ENCODE measurements at places on chromosomes 1 and 21.

GRCh38 chr1:222852326-222852725, 37.5 kb downstream of the DISP1 start:
- no peak overlapping the region for H3K4me3 ChIP-seq
- no peaks in the 10 kb centered on the region for H3K4me1 ChIP-seq
- peaks cover 25% of the 10 kb centered on the region for H3K36me3 ChIP-seq
- no peaks in the 10 kb centered on the region for H3K27me3 ChIP-seq

- H3K27ac ChIP-seq: peak overlapping the region; percentile 88
- no peak for DNase-seq
- H3K4me3 ChIP-seq: no peak overlapping the region
- no peaks in the 10 kb centered on the region for H3K27me3 ChIP-seq
- H3K36me3 ChIP-seq: no peaks in the 10 kb centered on the region
Observed at GRCh38 chr1:31954607-31955283, 16.6 kb upstream of the PTP4A2 start.

GRCh38 chr1:86821956-86822355, 92.0 kb downstream of the SELENOF start:
- no peak overlapping the region for H3K27ac ChIP-seq
- no peak overlapping the region for H3K4me3 ChIP-seq
- H3K27me3 ChIP-seq: no peaks in the 10 kb centered on the region
- peaks cover 4% of the 10 kb centered on the region for H3K4me1 ChIP-seq

DNA sequence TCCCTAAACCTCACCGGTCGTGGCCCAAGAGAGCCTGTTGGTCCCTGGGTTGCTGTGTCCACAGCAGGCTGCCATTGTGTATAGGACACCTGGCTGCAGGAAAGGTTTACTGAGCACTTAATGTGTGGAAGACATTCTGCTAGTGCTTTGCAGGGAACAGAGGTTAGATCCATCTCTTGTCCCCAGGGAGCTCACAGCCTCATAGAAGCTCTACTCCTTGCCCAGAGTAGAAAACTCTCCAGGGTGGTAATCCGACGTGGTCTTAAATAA, 16.9 kb upstream of the ALPL start:
- peaks cover 13% of the 10 kb centered on the region for H3K4me1 ChIP-seq
- H3K4me3 ChIP-seq: no peak overlapping the region
- H3K27ac ChIP-seq: no peak overlapping the region
- peaks cover 8% of the 10 kb centered on the region for H3K27me3 ChIP-seq
- no peaks in the 10 kb centered on the region for H3K36me3 ChIP-seq

DNA sequence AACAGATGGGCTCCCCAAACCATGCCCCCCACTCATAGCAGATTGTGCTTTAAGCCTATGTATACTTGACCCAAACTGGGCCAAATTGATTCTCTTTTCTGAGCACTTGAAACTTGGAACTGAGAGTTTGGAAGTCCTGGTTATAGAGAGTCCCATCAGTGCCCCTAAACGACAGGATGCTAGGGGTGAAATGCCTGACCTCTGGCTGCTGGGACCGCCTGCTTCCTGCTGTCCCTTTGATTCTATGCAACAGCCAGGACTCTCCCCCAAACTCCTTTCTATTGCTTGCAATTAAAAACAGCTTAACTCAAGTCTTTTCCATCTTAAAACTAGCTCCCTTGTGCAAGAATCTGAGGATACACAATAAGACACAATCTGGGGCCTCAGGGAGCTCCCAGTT, 4.7 kb downstream of the C1orf210 start:
- H3K27ac ChIP-seq: no peak overlapping the region
- H3K27me3 ChIP-seq: peaks cover 8% of the 10 kb centered on the region
- no peak overlapping the region for H3K4me3 ChIP-seq
- H3K4me1 ChIP-seq: no peaks in the 10 kb centered on the region
- DNase-seq: no peak

DNA sequence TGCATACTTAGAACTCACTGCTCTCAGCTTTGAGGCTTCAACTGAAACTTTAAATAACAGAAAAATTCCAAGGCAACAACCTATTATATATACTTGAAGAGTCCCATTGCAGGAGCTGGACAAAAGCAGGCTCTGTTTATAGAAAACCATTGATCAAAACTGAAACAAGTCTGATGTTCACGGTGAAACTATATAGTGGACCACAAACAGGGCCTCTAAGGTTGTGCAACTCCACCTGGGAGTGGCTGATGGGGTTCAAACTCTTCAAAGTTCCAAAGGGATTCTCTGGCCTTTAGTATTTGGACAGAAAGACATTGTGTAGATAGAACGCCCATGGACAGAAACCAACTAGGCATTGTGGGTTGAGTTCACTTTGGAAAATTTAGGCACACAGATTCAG, 140.3 kb downstream of the ZC3H11B start:
- no peaks in the 10 kb centered on the region for H3K27me3 ChIP-seq
- H3K4me1 ChIP-seq: peaks cover 3% of the 10 kb centered on the region
- H3K36me3 ChIP-seq: no peaks in the 10 kb centered on the region
- no peak overlapping the region for H3K27ac ChIP-seq

GRCh38 chr21:29454179-29454578, 155.5 kb downstream of the BACH1 start:
- peaks cover 10% of the 10 kb centered on the region for H3K4me1 ChIP-seq
- H3K36me3 ChIP-seq: peaks cover 20% of the 10 kb centered on the region
- no peak overlapping the region for H3K27ac ChIP-seq
- DNase-seq: no peak
- H3K4me3 ChIP-seq: no peak overlapping the region
- no peaks in the 10 kb centered on the region for H3K27me3 ChIP-seq

- peak overlapping the region; percentile 73 for H3K4me3 ChIP-seq
- H3K27ac ChIP-seq: no peak overlapping the region
- DNase-seq: peak; percentile 20
- peaks cover 2% of the 10 kb centered on the region for H3K27me3 ChIP-seq
- peaks cover 2% of the 10 kb centered on the region for H3K36me3 ChIP-seq
Observed at GRCh38 chr1:35120458-35121133, 41.4 kb downstream of the ZMYM1 start.

- H3K27ac ChIP-seq: no peak overlapping the region
- peaks cover 13% of the 10 kb centered on the region for H3K4me1 ChIP-seq
- DNase-seq: no peak
- no peaks in the 10 kb centered on the region for H3K36me3 ChIP-seq
- H3K27me3 ChIP-seq: peaks cover 33% of the 10 kb centered on the region
Observed at GRCh38 chr1:150256198-150256553, 1.4 kb upstream of the CA14 start.

GRCh38 chr1:232553050-232553754, 76.7 kb downstream of the SIPA1L2 start:
- DNase-seq: no peak
- no peak overlapping the region for H3K27ac ChIP-seq
- H3K4me3 ChIP-seq: no peak overlapping the region
- H3K36me3 ChIP-seq: no peaks in the 10 kb centered on the region

DNA sequence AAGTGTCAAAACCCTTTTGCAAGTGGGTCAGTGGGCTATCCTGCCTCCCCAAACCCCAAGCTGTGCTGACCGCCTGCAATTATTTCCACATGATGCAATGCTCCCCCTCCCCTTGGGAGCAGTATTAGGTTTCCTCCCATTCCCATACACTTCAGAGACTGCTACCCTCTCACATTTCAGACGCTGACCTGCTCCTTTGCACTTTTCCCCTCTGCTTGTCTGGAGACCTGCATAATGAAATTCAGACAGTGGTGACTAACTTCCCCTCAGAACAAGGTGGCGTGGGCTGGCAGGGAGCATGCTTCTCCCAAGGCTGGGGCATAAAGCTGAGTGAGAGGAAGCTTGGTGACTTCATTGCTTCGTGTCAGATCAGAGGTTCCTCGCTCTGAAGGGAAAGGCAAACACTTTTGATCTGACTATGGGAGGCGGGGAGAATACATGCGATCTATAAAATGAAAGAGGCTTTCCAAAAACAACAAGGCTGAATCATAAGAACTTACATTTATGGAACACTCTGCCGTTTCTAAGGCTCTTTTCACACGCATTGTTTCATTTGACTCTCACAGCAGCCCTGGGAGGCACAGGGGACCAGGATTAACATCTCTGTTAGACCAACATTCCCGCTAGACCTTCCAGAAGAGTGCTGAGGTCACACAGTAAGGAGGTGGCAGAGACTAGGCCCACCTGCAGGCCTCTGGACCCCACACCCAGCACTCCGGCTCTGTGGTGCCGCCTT, 27.5 kb upstream of the ROR1 start:
- no peak overlapping the region for H3K27ac ChIP-seq
- no peak for DNase-seq
- peaks cover 18% of the 10 kb centered on the region for H3K27me3 ChIP-seq

GRCh38 chr21:22871692-22872091, 1873.5 kb downstream of the NCAM2 start:
- H3K4me3 ChIP-seq: no peak overlapping the region
- H3K27me3 ChIP-seq: no peaks in the 10 kb centered on the region
- no peaks in the 10 kb centered on the region for H3K36me3 ChIP-seq
- H3K27ac ChIP-seq: no peak overlapping the region
- no peaks in the 10 kb centered on the region for H3K4me1 ChIP-seq

DNA sequence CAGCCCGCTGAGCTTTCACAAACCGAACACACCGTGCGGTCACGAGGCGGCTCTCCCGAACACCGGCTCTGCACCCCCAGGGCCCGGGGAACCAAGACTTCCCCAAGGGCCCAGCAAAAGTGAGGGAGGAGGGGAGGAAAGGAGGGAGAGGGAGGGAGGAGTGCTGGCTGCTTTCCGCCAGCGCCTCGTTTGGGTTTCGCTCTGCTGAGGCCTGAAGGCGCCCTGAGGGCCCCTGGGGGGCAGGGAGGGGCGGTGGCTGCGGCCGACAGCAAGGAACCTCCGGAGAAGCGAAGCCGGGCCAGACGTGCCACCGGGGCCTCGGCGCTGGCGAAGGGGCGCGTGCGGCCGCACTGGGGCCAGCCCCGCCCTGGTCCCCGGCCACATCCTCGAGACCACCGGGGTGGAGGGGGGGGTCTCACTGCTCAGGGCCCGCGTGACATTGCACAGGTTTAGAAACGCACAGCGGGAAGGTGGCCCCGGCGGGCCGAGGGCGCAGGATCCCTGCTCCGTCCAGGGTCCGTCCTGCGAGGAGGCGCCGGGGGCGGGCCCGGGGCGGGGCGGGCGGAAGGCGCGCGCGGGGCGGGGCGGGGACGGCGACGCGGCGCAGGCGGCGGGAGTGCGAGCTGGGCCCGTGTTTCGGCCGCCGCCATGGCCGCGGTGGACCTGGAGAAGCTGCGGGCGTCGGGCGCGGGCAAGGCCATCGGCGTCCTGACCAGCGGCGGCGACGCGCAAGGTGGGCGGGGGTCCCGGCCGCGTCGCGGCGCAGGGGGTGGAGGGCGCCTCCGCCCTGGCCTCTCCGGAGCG, at the start of gene PFKL:
Gene PFKL, plus strand, starts transcription at position 596 of the 804 bp plus-strand sequence. Its CDS starts 53 bp downstream, at position 649.
- H3K36me3 ChIP-seq: peaks cover 3% of the 10 kb centered on the region
- H3K27me3 ChIP-seq: no peaks in the 10 kb centered on the region
- H3K27ac ChIP-seq: peak within 1 kb of the TSS; percentile 95
- H3K4me3 ChIP-seq: peak within 1 kb of the TSS; percentile 86
- peak; percentile 80 for DNase-seq
- H3K4me1 ChIP-seq: peaks cover 73% of the 10 kb centered on the region

Data from activated B cell treated with CpG ODN at 0.5 μM for 24 hours (primary cell).